Fibroblast of pulmonary artery (primary cell): ENCODE measurements at places on chromosomes 2 and 18.

GRCh38 chr2:240235149-240235803, 94.8 kb upstream of the OTOS start:
- no peak for DNase-seq

DNA sequence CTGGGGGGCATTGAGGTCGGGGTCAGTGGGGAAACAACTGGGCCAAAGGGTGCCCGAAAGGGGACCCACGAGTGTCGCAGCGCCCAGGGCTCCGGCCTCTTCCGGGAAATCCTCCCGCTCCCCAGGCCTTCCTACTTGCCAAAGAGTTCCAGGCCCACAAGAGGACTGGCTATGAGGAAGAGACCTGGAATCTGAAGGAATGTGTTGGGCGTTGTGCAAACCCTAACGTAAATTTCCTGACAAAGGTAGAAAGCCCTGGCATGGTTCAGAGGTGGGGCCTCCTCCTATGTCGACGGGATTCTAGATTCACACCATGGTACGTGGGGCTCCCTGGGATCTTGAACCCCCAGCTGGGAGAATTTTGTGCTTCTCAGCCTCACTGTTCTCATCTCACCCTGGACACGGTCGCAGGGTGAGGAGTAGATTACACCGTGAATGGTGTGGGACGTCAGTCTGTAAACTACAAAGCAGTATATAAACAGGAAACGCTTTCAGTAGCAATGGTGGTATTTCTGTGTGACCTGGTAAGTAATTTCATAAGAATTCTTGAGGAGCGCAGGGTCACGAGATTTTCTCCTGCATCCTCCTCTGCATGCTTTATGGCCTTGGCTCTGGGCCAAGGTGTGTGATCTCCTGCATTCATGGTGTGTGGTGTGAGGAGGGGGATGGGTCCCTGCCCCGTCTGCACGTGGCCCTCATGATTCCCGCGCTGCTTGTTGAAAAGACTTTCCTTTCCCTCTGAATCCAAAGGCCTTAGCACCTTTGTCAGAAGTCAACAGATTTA, 868 bp downstream of the HSBP1L1 start:
- peak; percentile 90 for DNase-seq

DNA sequence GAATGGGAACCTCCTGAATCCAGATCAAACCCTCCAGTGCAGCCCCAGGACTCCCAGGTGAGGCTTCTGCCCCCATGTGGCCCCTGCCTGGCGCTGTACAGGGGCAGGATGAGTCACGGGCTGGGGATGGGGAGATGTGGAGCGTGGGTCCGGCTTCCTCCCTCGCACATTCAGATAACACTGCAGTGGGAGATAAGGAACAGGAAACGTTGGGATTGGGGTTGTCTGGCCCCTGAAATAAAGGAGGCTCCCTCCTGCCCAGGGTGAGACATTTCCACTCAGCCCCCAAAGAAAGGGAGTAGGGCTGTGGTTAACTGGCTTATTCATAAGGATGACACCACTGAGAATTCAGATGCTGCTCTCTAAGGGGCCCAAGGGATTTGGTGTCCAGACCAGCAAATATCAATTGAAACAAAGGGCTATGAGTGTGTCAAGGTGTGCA, 30.7 kb downstream of the IGFBP5 start:
- peak; percentile 54 for DNase-seq

DNA sequence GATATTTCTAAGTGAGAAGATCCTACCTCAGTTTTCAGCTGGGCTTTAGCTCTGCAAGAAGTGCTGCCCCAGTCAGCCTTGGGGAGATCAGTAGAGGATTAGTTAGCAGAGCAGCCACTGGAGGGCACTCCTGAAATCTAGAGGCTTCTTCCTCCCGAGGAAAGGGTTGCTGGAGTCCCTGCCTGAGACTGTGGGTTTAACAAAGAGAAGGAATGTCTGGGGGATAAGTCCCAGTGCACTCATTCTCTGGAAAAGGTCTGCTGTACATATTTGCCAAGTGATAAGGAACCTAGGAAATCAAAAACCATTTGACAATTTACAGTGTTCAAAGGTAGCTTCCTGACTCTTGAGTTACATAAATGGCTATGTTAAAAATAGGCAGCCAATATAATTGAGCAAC, 207.2 kb downstream of the SLC8A1 start:
- DNase-seq = peak; percentile 77

DNA sequence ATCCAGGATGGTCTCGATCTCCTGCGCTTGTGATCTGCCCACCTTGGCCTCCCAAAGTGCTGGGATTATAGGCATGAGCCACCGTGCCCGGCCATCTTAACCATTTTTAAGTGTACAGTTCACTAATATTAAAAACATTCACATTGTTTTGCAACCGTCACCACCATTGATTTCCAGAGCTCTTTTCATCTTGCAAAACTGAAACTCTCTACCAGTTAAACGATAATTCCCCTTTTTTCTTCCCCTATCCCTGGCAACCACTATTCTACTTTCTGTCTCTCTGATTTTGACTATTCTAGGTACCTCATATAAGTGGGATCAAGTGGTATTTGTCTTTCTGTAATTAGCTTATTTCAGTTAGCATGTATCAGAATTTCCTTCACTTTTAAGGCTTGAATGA, 16.8 kb upstream of the NEUROD1 start:
- DNase-seq = no peak

GRCh38 chr2:53033411-53033810, 734.2 kb upstream of the CHAC2 start:
- peak; percentile 11 for DNase-seq

DNA sequence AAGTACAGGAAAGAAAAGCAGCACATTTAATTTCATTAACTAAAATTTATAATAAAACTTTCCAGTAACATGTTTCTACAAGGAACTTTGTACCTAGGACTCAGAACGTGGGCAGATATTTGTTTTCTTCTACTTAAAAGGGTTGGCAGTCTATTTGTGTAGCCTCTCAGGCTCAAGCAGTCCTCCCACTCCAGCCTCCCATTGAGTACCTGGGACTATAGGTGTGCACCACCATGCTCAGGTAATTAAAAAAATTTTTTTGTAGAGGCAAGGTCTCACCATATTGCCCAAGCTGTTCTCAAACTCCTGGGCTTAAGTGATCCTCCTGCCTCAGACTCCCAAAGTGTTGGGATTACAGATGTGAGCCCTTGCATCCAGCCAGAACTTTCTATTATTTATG, 36.8 kb downstream of the UGP2 start:
- no peak for DNase-seq

GRCh38 chr18:76462326-76462694, 32.7 kb downstream of the ZNF516 start:
- no peak for DNase-seq

GRCh38 chr2:196331851-196332250, 160.5 kb upstream of the STK17B start:
- peak; percentile 63 for DNase-seq

DNA sequence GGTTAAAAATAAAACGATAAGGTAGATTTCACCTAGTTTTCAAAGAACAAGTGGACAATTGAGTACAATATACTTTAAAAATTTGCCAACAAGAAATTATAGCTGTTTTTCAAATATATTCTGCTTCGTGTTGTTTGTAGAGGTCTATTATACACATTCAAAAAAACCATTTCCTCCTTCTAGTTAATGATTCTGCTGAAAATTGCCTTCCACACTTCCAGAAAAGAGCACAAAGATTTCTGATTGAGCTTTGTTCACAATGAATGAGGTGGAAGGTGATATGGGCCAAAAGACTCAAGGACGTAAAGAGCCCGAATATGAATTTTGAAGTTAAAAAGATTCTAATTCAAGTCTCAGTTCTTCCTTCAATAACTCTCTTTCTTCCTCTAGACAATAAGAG, 277.0 kb upstream of the SESTD1 start:
- DNase-seq = no peak

DNA sequence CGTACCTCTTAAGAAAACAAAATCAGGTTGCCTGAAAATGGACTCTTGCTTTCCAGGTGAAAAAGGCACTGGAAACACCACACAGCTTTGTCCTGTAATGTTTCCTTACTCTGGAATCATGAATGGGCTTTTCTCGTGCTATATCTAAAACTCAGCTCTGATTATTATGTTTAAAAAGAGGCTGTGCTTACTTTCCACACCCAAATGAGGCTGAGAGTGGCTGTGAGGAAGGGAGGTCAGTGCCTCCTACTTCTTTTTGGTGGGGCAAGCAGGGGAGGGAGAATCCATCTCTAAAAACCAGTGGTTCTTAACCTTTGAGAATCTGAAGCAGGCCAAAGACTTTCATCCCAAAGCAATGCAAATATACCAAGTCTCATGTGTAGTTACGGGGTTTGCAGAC, 148.6 kb downstream of the FAM210A start:
- DNase-seq = no peak

DNA sequence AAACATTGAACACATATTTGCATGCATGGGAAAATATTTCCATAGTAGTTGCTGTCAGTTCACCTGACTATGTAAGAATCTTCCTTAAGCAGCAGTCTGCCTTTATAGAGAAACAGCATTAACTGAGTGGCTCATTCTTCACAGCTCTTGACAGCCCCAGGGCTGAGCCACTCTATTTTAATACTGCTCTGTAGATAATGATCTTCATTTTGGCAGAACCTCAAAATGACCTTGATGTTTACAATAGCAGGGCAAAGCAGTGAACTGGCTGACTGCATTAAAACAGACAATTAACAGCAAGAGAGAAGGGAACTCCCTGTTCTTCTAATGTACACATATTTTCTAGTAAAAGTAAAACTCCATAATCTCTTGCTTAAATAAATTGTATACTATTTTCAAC, 580.6 kb upstream of the SOX11 start:
- no peak for DNase-seq

- no peak for DNase-seq
Observed at GRCh38 chr2:106536490-106536889, 49.3 kb downstream of the CD8B2 start.

- DNase-seq = no peak
Observed at GRCh38 chr2:190036071-190036470, 26.5 kb downstream of the MSTN start.

- DNase-seq = peak; percentile 19
Observed at GRCh38 chr2:172311921-172312345, 115.5 kb upstream of the ITGA6 start.

DNA sequence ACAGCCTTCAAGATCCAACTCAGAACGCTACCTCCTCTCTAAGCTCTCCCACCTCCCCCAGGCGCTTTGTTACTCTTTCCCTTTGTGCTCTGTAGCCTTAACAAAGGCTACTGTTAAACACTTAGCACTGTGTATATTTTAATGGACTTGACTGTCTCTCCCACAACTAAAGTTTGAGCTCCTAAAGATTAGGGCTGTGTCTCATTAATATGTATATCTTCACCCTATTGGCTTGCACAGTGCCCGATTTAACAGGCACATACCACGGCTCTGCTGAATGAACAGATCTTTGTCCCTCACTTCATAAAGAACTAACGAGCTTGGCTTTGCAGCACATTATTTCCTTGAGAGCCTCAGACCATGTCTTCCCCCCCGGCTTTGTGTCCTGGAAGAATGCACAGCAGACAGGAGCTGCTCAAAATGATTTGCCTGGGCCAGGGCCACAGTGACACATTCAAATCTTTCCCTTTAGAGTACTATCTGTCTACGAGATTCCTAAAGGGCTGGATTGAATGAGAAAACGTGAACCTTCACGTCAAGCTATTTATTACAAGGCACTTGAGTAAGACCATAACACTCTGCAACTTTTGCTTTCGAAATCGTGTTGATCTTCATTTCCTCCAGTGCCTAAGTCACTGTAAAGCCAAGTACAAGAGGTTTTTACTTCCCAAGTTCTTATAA, 22.1 kb downstream of the ABHD3 start:
- DNase-seq = peak; percentile 84

DNA sequence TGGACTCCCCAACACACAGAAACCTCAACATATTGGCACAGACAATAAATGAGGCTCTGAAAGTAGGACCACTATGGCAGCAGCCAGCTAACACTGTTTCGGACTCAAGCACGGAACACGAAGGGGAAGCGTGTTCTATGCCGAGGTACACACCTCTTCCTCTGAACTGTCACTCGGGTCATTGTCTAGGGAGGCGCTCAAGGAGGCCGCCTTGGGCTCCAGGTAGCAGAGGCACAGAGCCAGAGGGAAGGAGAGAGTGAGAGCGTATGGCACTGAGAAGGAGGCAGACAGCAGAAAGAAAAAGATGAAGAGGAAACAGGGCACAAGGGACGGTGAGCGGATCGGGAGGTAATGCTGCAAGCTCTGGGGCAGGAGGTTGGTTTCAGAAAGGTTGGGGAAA, 120.1 kb upstream of the ZBTB14 start:
- DNase-seq = no peak

- DNase-seq = peak; percentile 76
Observed at GRCh38 chr2:169767243-169767888, 31.3 kb upstream of the SSB start.

DNA sequence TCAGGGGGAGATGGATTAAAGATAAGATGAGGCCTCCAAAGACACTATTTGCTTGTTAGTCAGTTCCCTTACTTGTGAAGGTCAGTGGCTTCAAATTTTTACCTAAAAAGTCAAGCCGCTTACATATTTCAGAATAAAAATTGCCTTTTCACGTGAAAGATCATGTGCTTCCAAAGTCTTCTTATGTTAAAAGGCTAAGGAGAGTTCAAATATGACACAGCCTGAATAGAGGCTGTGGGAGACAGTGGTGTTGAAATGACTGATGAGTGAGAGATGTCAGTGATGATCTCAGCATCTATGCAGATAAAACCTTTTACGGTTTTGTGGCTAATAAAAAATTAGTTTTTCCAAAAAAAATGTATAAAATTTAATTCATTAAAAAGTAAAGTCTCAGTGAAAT, 40.5 kb downstream of the UPP2 start:
- no peak for DNase-seq

- no peak for DNase-seq
Observed at GRCh38 chr2:117875786-117876185, 61.3 kb downstream of the DDX18 start.

GRCh38 chr2:17863539-17863938, 14.9 kb upstream of the KCNS3 start:
- DNase-seq = no peak

DNA sequence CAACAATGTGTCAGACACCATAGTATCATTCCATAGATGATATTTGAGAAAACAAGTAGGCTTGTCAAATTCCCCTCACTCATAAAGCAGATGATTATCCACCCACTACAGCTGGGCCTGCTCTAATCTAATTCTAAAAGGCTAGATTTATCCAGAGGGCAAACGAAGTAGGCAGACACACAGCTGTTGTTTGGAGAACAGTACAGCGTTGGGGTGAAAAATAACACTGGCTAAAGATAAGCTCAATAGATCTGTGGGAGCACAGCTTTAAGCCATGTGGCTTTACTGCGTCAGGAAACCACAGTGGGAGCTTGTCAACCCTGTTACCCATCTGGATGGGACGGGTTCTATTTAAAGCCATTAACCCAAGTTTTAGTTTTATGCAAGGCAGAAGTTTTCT, 48.9 kb upstream of the COBLL1 start:
- no peak for DNase-seq

- no peak for DNase-seq
Observed at GRCh38 chr2:122041455-122041854, 286.0 kb downstream of the TSN start.

- DNase-seq = no peak
Observed at GRCh38 chr2:44939106-44940048, 2.1 kb upstream of the SIX3 start.

GRCh38 chr2:201668402-201668910, 25.2 kb upstream of the TMEM237 start:
- DNase-seq = no peak
